SK-N-SH treated with all-trans-retinoic acid at 6 μM for 48 hours (cell line): ENCODE measurements at places on chromosomes 1 and 21.
A peak's percentile ranks its signal among the peaks of the same experiment; 100 is the strongest.

GRCh38 chr1:30286241-30286987 is 437.0 kb downstream of the MATN1 start:
- no peak for ATAC-seq

DNA sequence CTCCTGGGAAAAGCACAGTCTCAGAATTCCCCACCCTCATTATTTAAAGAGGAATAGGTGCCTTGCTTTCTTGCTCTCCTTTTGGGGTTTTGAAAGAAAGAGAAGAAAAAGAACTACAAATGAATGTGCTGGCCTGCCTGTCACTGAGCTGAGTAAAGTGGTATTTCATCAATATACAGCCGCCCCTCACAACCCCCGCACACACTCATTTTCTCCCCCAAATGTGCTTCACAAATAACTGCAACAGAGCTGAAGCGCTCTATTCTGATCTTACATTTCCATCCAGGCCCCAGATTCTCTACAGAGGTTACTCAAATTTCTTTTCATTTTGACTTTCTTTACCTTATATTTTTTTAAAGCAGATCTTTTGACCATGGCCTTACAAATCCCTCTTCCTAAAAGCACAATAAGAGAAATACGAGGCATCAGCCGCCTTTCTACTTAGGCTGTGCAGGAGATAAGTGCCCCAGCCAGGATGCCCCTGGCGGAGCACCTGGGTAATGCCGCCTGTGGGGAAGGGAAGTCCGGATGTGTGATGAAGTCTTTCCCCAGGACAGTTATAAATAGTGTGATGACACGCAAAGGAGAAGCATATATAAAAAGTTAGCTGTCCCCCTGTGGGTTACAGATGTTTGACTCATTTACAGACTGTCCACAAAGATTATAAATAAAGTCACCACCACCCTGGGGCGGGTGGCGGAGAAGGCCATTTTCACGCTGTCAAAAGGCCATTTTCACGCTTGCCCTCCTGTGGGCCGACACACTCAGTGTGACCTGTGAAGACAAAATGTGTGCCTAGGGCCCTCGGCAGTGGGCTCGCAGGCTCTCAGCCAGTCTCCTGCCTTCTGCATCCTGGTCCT is 6.5 kb downstream of the KCNN3 start:
- peak; percentile 56 for ATAC-seq

DNA sequence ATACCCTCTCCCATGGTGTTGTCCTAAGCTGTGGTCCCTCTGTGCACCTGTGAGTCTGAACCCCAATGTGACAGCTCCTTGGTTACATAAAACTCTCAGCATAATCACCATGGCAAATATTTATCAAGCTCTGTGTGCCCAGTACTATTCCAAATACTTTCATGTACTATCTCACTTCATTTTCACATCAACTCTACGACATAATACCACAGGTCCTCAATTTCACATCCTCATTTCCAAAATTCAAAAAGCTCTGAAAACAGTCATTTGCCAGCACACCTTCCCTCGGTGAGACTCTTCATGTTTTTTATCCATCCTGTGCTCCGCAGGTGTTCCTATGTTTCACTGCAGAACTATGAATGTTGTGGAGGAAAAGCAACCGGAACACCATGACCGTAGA is 12.4 kb upstream of the CREG1 start:
- no peak for ATAC-seq

DNA sequence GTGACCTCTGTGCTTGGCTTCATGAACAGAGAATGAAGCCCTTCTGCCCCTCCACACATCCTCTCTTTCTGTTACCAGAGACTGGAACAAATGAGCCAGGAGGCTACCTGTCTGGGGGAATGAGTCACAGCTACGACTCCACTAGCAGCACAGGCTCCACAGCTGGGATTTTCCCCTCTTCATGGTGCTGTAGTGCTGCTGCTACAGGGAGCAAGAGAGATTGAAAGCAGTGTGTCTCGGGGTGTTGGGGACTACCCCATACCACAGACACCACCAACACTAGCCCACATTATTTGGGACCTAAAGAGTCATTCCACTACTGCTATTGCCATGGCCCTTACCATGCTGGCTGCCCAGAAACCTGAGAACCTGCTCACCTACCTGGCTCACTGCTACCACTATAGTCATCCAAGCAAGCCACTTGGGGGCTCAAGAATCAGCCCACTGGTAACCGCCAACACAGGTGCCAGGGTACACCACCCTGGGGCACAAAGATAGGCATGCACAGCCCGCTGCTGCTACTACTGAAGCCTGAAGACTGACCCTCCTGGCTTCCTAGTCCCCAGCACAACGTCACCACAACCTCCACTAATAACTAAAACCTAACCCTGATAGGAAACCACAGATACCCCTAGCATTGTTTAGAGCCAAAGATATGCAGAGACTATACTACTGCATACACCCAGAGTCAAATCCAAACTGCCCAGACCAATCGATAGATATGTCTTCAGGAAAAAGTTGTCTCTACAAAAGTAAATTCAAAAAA is 17.7 kb downstream of the CD1E start:
- no peak for ATAC-seq

- peak; percentile 55 for ATAC-seq
Measured at GRCh38 chr1:235642011-235642942, 7.3 kb downstream of the GNG4 start.

DNA sequence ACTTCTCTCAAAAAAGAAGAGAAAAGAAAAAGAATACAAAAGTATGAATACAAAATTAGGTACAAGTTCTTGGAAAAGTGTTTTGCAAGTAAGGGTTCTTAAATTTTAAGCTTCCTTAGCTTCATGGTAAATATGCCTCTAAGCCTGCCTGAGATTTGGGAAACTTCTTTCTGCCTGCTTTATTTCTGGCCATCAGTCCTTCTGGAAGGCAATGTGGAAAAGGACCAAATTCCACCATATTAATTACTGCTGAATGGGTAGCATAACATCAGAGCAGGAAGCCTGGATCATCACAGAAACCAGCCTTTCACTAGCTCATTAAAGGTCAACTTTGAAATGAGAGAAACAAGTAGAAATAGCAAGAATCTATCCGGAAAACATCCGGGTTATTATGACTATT is 39.1 kb upstream of the CAP1 start:
- ATAC-seq: no peak

DNA sequence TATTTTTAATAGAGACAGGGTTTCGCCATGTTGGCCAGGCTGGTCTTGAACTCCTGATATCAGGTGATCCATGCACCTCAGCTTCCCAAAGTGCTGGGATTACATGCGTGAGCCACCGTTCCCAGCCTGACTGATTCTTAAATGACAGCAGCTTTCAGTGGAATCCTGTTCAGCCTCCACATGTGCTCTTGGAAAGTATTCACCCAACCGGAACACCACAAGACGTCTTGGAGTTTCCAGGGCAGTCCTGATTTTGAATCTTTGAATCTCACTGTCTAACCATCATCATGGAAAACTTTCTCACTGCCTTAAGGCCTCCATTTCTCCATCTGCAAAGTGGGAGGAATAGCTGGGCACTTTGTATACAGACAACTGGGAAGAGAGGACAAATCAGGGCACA is 58.1 kb upstream of the ITPKB start:
- ATAC-seq: no peak

GRCh38 chr1:90512441-90512840 is 204.7 kb downstream of the BARHL2 start:
- ATAC-seq: no peak

- ATAC-seq: peak; percentile 79
Measured at GRCh38 chr1:45205910-45206721, at the start of gene ZSWIM5. ZSWIM5 (minus strand) TSS chr1:45206605; CDS start chr1:45206350, 255 bp downstream.

GRCh38 chr1:110975265-110975664 is 11.5 kb upstream of the LRIF1 start:
- ATAC-seq: no peak

DNA sequence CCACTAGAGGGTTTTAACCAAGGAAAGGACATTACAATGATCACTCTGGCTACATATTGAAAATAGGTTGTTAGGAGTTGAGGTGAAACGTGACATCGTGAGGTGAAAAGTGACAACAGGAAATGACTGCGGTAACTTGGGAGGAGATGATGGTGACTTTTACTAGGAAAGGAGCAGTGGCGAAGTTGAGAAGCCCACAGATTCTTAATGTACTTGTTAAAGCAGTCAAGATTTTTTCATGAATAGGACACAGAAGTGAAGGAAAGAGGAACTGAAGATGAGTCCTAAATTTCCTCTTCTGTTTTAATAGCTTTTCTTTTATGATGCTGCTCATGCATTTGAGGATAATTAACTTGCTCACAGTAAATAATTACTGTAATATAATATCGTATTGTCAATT is 59.5 kb downstream of the OMA1 start:
- no peak for ATAC-seq

DNA sequence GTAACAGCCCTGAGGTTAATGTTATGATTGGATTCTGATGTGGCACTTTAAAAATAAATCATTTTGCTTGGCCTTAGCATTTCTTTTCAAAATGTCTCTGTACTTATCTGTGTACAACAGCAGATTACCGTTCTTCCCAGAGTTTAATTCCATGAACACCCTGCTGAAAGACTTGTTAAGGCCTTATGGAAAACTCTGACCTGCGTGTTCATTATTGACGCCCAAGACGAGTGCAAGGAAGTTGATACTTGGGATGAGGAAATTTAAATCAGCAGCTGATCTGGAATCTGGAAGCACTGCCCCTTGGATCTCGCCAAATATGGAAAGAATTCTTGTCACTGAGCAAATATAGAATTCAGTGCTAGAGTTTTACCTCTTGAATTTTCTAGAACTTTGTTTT is 6.7 kb downstream of the ERG start:
- ATAC-seq: no peak

- ATAC-seq: no peak
Measured at GRCh38 chr1:10740123-10740522, 56.3 kb downstream of the CASZ1 start.

DNA sequence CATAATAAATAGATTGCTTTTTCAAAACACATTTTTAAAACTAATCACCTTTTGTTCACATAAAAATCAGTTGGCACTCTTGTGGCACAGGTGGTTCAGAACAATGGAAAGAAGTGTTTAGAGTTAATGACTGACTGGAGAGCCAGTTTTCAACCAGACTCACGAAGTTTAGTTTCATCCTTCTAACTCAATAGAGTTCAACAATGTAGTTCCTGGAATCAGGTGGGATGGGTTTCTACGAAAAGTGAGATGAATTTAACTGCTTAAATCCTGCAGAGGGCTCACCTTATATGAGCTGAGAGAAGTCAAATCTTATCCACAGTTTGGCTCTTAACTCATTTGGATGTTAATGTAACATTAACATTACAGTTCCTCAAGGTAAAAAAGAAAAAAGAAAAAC is 116.5 kb downstream of the SMYD2 start:
- ATAC-seq: no peak

DNA sequence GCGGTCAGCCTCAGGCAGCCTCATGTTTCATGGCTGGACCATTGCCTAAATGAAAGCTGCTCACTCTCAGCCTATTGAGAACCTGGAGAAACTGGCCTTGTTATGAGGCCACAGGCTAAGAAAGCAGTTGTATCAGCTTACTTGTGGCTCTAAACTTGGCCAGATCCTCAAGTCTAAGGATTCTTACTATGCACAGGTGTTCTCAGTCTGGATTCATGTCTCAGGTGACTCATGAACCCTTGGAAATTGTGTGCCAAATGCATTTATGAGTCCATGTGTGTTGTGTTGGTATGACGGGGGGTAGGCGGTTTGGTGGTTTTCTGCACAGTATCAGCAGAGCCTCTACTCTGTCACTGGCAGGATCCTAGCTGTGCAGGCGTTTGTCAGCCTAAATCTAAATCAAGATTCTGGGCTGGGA is 90.4 kb downstream of the ROR1 start:
- ATAC-seq: peak; percentile 60

- ATAC-seq: peak; percentile 61
Measured at GRCh38 chr1:208108213-208108608, 136.0 kb downstream of the PLXNA2 start.

GRCh38 chr1:1164701-1165451 is 8.8 kb upstream of the TTLL10 start:
- ATAC-seq: no peak

GRCh38 chr1:109902204-109902985 is 8.3 kb upstream of the CSF1 start:
- no peak for ATAC-seq

DNA sequence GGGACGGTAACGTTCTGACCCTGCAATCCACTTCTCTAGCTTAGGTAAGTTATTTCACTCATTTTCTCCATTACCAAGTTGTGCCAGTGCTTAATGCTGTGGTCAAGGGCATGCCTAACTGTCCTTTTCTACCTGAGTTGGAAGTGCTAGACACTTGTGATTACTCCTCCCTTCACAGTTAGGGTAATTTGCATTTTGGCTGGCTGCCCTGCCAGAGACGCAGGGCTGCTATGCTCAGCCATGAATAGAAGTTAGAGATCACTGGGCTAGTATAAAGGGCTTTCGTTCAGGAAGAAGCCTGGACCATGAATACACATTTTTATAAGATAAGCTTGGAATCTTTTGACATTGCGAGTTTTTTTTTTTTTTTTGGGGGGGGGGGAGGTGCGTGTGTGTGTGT is 633.2 kb upstream of the NEGR1 start:
- no peak for ATAC-seq

GRCh38 chr1:218817691-218818465 is 355.8 kb upstream of the LYPLAL1 start:
- 0 out of 3 replicates have a peak, but pooled peaks have one; percentile 28 for ATAC-seq

DNA sequence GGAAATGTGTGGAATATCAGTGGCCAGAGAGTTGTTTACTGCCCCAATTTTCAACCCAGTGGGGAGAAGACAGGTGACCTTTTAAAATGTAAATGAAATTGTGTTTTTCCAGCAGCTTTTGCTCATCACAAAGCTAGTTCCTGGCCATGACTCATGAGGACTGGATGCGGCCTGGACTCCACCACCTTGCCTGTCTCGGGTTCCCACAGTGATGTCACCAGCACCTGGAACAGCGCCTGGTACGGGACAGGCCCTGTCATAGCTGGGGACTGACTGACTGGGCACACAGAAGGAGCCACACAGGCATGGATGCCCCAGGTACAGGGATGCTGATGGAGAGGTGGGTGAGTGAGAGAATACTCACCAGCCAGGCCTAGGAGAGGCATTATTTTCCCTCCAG is 277.1 kb downstream of the AJAP1 start:
- no peak for ATAC-seq

GRCh38 chr1:160550572-160551034 is 27.5 kb upstream of the SLAMF6 start:
- ATAC-seq: no peak

GRCh38 chr1:215397106-215397505 is 170.0 kb upstream of the KCTD3 start:
- no peak for ATAC-seq

- no peak for ATAC-seq
Measured at GRCh38 chr1:164813776-164814175, 254.8 kb downstream of the PBX1 start.

- no peak for ATAC-seq
Measured at GRCh38 chr1:3671371-3672180, 19.3 kb downstream of the TP73 start.

DNA sequence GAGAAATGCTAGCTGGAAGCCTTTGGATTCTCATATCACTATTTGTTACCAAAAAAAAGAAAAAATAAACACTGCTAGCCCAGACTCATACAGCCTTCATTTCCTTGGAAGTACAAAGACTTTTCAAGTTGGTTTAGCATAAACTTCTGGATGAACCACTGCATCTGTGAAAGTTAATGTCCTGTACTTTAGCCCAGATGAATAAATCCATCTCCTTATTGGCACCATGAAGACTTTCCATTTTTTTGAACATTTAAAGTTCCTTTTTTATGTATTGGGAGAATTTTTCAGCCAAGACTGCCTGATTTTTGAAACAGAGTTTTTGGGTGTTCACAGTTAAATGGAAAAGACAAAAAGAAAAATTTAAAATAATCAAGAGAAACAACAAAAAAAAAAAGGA is 184.0 kb upstream of the C1orf87 start:
- ATAC-seq: no peak

GRCh38 chr1:232111611-232112010 is 485.0 kb downstream of the DISC1 start:
- no peak for ATAC-seq

GRCh38 chr1:113734357-113735055 is 24.8 kb downstream of the PHTF1 start:
- ATAC-seq: no peak
